Astrocyte (in vitro differentiated cells and primary cell): ENCODE measurements at places on chromosomes 12 and 14. TPM values are rescaled to one million over a fixed set of nuclear protein-coding genes. Genes with fewer than 3 reads are reported as not detected.
A peak's percentile ranks its signal among the peaks of the same experiment; 100 is the strongest.

DNA sequence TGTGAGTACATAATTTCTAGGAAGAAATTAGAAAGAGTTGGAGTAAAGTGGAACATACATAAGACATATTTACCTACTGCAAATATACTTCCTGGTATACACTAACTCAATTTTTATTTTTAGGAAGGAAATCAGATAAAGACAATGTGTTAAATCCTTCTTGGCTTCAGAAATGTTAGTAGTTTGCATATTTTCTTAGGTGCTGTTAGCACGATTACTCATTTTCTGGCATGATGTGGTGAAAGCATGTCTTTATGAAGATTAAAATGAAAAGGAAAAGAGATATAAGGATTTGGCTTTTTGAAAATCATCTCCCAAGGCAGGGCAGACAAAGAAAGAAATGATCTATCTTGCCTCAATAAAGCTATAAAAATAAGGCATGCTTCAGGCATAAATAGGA is 287.6 kb upstream of the E2F7 start:
- H3K4me1 ChIP-seq, result peaks cover 2% of the 10 kb centered on the region
- H3K27me3 ChIP-seq, result no peaks in the 10 kb centered on the region
- no peak overlapping the region for H3K4me3 ChIP-seq
- peak; percentile 45 for DNase-seq
- no peaks in the 10 kb centered on the region for H3K36me3 ChIP-seq
- no peak overlapping the region for H3K27ac ChIP-seq

GRCh38 chr12:57299514-57300016 is 48.6 kb upstream of the STAC3 start:
- peaks cover 6% of the 10 kb centered on the region for H3K36me3 ChIP-seq
- no peaks in the 10 kb centered on the region for H3K4me1 ChIP-seq

DNA sequence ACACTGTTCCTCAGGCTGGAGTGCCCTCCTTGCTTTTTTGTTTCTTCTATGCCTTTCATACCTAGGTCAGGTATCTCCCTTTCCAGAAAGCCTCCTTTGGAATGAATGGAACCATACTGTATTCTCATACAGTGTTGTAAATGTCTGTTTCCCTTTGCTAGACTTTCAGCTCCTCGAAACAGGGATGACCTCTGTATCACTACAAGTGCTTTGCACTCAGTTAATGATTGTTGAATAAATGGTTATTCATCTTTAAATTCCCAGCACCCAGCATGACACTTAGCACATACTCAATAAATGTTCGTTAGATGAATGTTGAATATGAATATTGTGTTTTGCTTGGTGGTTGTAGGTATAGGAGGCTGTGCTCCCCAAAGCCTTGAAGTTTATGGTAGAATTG is 5.9 kb upstream of the TULP3 start:
- no peaks in the 10 kb centered on the region for H3K27me3 ChIP-seq
- H3K36me3 ChIP-seq, result peaks cover 10% of the 10 kb centered on the region
- no peaks in the 10 kb centered on the region for H3K4me1 ChIP-seq
- H3K4me3 ChIP-seq, result no peak overlapping the region
- H3K27ac ChIP-seq, result no peak overlapping the region

GRCh38 chr12:31749024-31749704 is 20.3 kb upstream of the AMN1 start:
- peak overlapping the region; percentile 80 for H3K27ac ChIP-seq
- DNase-seq, result peak; percentile 99
- H3K4me1 ChIP-seq, result peaks cover 15% of the 10 kb centered on the region
- no peak overlapping the region for H3K4me3 ChIP-seq
- H3K36me3 ChIP-seq, result no peaks in the 10 kb centered on the region

GRCh38 chr12:55142669-55143565 is 16.7 kb downstream of the OR9K2 start:
- H3K4me1 ChIP-seq, result no peaks in the 10 kb centered on the region
- H3K27me3 ChIP-seq, result no peaks in the 10 kb centered on the region
- H3K36me3 ChIP-seq, result no peaks in the 10 kb centered on the region

DNA sequence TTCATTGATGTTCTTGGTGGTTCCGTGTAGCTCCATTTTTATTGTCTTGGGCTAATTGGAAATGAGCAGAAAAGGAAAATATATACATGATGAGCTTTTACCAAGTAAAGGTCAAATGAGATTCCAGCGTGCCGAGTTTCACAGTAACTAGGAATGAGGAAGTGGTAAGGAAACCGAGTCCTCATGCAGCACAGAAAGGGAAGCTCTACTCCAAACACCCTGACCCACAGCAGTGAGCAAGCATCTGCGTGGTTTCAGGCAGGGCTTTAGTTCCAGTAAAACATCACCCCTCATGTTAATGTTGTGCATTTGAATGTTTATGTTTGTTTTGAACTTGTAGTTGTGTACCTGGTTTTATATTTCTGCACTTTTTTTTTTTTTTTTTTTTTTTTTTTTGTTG is 208.0 kb downstream of the SLC41A2 start:
- no peaks in the 10 kb centered on the region for H3K36me3 ChIP-seq
- H3K4me3 ChIP-seq, result no peak overlapping the region
- no peaks in the 10 kb centered on the region for H3K27me3 ChIP-seq

DNA sequence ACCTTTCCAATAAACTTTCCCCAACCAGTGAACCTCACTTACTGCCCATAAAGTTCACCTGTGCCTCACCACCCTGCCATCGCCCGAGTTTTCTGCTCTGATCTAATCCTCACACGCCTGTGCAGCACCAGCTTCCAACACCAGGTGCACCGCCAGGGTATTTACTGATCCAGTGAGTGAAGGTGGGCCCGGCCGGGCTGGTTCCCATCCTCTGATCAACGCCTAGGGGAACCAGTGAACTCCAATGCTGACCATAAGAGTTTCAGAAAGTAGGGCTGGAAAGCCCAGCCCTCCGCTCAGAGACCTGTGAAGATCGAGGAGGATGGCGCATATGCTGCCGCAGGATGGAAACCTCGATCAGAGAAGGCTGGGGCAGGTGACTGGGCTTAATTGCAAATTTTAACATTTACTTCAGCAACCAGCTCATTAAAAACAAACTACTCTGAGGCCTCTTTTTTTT is 685 bp upstream of the MYL6B start:
- peaks cover 24% of the 10 kb centered on the region for H3K4me1 ChIP-seq
- peak overlapping the region; percentile 87 for H3K4me3 ChIP-seq
- no peaks in the 10 kb centered on the region for H3K27me3 ChIP-seq
- H3K36me3 ChIP-seq, result peaks cover 3% of the 10 kb centered on the region

- H3K4me3 ChIP-seq, result no peak overlapping the region
- no peaks in the 10 kb centered on the region for H3K36me3 ChIP-seq
- peak; percentile 26 for DNase-seq
- H3K27ac ChIP-seq, result no peak overlapping the region
- H3K4me1 ChIP-seq, result no peaks in the 10 kb centered on the region
- no peaks in the 10 kb centered on the region for H3K27me3 ChIP-seq
Observed at GRCh38 chr12:40946612-40947194, 241.4 kb upstream of the PDZRN4 start.

DNA sequence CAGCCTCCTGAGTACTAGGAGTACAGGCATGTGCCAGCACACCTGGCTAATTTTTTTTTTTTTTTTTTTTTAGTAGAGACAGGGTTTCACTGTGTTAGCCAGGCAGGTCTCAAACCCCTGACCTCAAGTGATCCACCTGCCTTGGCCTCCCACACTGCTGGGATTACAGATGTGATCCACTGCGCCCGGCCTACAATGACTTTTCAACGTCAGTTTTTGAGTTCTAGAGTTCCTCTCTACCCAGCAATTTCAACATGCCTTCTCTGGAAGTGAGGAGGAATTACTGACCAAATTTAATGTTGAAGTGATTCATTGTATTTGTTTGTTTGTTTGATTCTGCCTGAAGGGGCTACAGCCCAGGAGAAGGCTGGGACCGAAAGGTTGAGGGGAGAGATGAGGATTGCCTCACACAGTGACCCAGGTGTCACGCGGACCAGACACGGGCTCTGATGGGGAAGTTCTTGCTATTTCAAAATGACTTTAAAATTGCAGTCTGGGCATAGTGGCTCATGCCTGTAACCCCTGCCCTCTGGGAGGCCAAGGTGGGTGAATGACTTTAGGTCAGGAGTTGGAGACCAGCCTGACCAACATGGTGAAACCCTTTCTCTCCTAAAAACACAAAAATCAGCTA is 8.6 kb upstream of the DENR start:
- no peak overlapping the region for H3K27ac ChIP-seq
- no peaks in the 10 kb centered on the region for H3K27me3 ChIP-seq
- H3K36me3 ChIP-seq, result no peaks in the 10 kb centered on the region

GRCh38 chr12:111448266-111448830 is 42.6 kb downstream of the SH2B3 start:
- H3K4me1 ChIP-seq, result peaks cover 30% of the 10 kb centered on the region
- H3K36me3 ChIP-seq, result peaks cover 44% of the 10 kb centered on the region
- H3K4me3 ChIP-seq, result no peak overlapping the region
- no peak overlapping the region for H3K27ac ChIP-seq

- peaks cover 15% of the 10 kb centered on the region for H3K27me3 ChIP-seq
- DNase-seq, result peak; percentile 97
- peaks cover 27% of the 10 kb centered on the region for H3K4me1 ChIP-seq
- H3K4me3 ChIP-seq, result peak overlapping the region; percentile 41
Observed at GRCh38 chr14:81401420-81402122, 1.4 kb upstream of the STON2 start.

GRCh38 chr12:19884021-19884492 is 444.8 kb downstream of the AEBP2 start:
- no peak for DNase-seq
- no peaks in the 10 kb centered on the region for H3K4me1 ChIP-seq
- no peak overlapping the region for H3K4me3 ChIP-seq
- no peaks in the 10 kb centered on the region for H3K36me3 ChIP-seq
- no peaks in the 10 kb centered on the region for H3K27me3 ChIP-seq
- H3K27ac ChIP-seq, result no peak overlapping the region

- no peak overlapping the region for H3K4me3 ChIP-seq
- H3K27ac ChIP-seq, result no peak overlapping the region
- DNase-seq, result no peak
Observed at GRCh38 chr14:61399365-61399764, 78.0 kb downstream of the PRKCH start.

- H3K36me3 ChIP-seq, result no peaks in the 10 kb centered on the region
- H3K27ac ChIP-seq, result peak overlapping the region; percentile 46
- H3K27me3 ChIP-seq, result no peaks in the 10 kb centered on the region
- H3K4me3 ChIP-seq, result peak overlapping the region; percentile 98
- no peak for DNase-seq
Observed at GRCh38 chr12:48157889-48158370, 615 bp upstream of the ASB8 start.

GRCh38 chr14:104314251-104314941 is 176.0 kb downstream of the KIF26A start:
- H3K4me3 ChIP-seq, result no peak overlapping the region
- no peaks in the 10 kb centered on the region for H3K36me3 ChIP-seq
- H3K27me3 ChIP-seq, result no peaks in the 10 kb centered on the region
- no peak overlapping the region for H3K27ac ChIP-seq
- no peaks in the 10 kb centered on the region for H3K4me1 ChIP-seq
- no peak for DNase-seq

DNA sequence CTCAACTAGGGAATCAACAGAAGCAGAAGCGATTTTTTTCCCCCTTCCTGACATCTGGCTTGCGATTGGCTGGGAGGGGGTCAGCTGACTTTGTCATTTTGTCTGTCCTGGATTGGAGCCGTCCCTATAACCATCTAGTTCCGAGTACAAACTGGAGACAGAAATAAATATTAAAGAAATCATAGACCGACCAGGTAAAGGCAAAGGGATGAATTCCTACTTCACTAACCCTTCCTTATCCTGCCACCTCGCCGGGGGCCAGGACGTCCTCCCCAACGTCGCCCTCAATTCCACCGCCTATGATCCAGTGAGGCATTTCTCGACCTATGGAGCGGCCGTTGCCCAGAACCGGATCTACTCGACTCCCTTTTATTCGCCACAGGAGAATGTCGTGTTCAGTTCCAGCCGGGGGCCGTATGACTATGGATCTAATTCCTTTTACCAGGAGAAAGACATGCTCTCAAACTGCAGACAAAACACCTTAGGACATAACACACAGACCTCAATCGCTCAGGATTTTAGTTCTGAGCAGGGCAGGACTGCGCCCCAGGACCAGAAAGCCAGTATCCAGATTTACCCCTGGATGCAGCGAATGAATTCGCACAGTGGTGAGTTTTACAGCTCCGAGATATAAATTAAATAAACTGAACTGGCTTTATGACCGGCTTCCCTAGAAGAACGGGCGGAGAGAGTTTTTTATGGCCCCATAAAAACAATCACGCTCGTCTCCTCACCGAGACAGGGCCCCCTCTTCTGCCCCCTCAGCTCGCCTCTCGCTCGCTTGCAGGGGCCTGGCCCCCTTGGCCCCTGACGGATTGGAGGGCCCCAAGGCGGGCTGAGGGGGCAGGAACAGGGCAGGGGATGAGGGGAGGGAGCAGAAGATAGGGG is at the start of gene HOXC6:
Gene HOXC6, plus strand, starts transcription at position 127 of the 888 bp plus-strand sequence. Its CDS starts 82 bp downstream, at position 209.
- no peaks in the 10 kb centered on the region for H3K4me1 ChIP-seq
- H3K36me3 ChIP-seq, result no peaks in the 10 kb centered on the region
- no peak for DNase-seq

DNA sequence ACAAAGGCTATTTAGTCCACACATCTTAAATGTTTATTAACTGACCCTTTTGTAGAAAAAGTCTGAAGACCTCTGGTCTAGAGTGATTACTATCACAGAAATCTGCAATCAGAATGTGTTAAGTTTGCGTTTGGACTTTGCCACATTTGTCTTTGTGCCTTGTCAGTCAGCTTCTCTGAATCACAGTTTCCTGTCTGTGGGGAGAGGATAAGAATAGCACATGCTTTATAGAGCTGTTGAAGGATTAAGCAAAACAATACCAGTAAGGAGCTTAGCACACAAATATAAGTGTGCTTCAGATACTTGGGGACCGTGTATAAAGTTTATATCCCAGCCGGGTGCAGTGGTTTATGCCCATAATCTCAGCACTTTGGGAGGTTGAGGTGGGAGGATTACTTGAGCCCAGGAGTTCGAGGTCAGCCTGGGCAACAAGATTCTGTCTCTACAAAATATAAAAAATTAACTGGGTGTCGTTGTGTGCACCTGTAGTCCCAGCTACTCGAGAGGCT is 63.0 kb upstream of the BTG1 start:
- no peaks in the 10 kb centered on the region for H3K27me3 ChIP-seq
- H3K4me1 ChIP-seq, result peaks cover 16% of the 10 kb centered on the region
- peak overlapping the region; percentile 58 for H3K27ac ChIP-seq
- H3K36me3 ChIP-seq, result no peaks in the 10 kb centered on the region
- peak; percentile 78 for DNase-seq

GRCh38 chr14:93369713-93370266 is 22.8 kb downstream of the COX8C start:
- no peak for DNase-seq
- no peaks in the 10 kb centered on the region for H3K4me1 ChIP-seq
- no peak overlapping the region for H3K27ac ChIP-seq
- no peak overlapping the region for H3K4me3 ChIP-seq
- H3K27me3 ChIP-seq, result no peaks in the 10 kb centered on the region

DNA sequence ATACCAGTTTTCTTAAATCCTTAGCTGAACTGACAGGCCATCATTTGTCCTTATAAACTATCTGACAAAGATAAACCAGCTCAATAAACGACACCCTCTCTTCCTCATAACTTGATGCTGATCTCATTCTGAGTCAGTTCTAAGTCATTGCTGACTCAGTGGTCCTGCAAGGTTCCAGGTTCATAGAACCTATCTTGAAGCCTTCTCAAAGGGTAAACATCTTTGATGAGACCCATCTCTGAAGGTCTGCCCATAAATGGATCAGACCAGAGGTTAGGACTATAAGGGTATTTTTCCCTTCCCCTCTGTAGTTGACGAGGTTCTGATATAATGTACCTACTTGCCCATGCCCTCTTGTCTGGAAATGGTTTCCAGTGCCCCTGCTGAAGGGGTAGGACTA is 11.9 kb downstream of the NAA25 start:
- H3K36me3 ChIP-seq, result peaks cover 8% of the 10 kb centered on the region
- H3K27me3 ChIP-seq, result no peaks in the 10 kb centered on the region
- DNase-seq, result peak; percentile 76
- H3K27ac ChIP-seq, result peak overlapping the region; percentile 72
- peaks cover 14% of the 10 kb centered on the region for H3K4me1 ChIP-seq

PRPH gene
- not detected in 2 replicates for total RNA-seq

RNASE7 gene
- 0.19 TPM in 1 of 2 replicates, not detected in the other for total RNA-seq

IL31 gene
- total RNA-seq, result not detected in 2 replicates

TAS2R7 gene
- not detected in 2 replicates for total RNA-seq

KRT81 gene
- total RNA-seq, result 1.2 TPM in 2 replicates

KCNH5 gene
- total RNA-seq, result 0.48 and 2.4 TPM in 2 replicates

SARNP gene
- 95.7 and 105 TPM in 2 replicates for total RNA-seq

CLEC4D gene
- total RNA-seq, result not detected in 2 replicates
